ENCODE measurements at places on chromosomes 7 and 10.

DNA sequence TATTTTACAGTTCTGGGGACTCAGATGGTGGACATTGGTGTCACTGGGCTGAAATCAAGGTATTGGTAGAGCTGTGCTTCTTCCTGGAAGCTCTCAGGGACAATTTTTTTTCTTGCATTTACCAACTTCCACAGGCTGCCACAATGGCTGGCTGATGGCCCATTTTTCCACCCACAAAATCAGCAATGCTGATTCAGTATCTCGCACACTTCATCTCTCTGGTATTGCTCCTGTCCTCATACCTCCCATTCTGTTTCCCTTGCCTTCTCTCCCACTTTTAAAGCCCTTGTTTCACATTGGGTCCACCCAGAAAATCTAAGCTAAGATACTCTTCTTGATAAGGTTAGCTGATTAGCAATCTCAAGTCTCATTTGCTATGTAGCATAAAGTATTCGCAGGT is 530.9 kb upstream of the POM121L12 start:
- DNase-seq: no peak

GRCh38 chr7:50962962-50963374 is 180.3 kb upstream of the GRB10 start:
- DNase-seq: peak; percentile 91

- DNase-seq: no peak
Observed at GRCh38 chr7:85821926-85822325, 635.1 kb upstream of the SEMA3D start.

DNA sequence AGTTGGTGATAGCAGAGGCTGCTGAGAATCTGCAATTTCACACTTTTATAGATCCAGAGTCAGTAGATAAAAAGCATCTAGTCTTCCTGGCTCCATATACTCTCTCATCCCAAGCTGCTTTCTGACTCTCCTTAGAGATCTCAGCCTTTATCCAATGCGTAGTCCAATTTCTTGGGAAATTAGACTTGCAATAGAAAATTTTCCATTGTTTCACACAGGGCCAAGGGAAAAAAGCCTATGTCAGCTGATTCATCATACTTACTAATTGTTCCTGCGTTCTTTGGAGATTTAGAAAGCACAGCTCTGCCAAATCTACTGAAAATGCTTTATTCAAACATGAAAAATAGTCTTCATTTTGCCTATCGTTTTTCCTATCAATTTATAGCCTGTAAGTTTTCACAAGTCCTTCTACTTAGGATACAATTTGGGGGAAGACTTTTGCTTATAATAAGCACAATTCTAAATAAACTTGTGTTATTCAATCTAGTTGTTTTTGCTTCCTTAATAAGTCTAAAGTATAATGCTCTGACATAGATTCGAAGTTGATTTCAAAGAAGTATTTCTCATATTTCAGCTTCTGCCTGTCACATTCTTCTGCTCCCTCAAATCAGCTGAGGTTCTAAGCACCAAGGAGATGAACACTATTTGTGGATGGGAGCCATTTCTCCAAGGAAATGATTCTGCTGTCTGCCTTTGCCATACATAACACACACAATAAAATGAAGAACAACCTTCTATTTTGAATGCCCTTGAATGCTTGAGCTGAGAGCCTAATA is 165.4 kb downstream of the ADAM12 start:
- no peak for DNase-seq

- peak; percentile 97 for DNase-seq
Observed at GRCh38 chr10:21533467-21534279, at the start of gene MLLT10. TSS of gene MLLT10 (plus strand) at chr10:21534232. CDS start at chr10:21534645, 413 bp downstream.

All from left colon (tissue), 2 donors.